ENCODE measurements at places on chromosomes 6 and 20.

DNA sequence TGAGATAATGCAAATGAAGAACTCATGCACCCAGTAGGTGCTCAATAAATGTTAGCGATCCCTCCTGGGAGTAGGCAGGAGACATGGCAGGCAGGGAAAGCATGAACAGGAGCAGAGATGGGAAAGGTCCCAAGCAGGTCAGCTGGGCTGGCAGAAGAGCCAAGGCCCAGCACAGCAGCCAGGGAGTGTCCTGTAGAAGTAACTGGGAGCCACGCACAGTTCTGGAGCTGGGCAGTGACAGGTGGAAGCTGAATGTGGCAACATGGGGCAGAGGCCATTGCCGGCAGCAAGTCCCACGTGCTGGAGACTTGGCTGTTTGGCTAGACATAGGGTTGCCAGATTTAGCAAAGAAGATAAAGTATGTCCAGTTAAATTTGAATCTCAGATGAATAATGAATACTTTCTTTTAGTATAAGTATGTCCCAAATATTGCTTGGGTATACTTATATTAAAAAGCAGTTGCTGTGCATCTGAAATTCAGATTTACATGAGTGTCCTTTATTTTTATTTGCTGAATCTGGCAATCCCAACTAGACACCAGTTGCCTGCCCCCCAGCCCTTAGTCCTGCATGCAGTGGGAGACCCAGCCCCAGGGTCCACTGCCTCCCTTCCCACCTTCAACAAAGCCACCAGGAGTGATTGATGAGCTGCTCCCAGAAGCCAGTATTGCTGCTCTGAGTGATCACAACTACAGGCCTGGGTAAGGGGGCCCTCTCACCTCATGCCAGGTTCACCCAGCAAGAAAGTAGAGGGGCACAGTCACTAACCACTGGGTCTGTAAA is 3.7 kb upstream of the LPIN3 start:
- DNase-seq = no peak

GRCh38 chr6:155436981-155437749 is 18.5 kb downstream of the NOX3 start:
- no peak for DNase-seq

DNA sequence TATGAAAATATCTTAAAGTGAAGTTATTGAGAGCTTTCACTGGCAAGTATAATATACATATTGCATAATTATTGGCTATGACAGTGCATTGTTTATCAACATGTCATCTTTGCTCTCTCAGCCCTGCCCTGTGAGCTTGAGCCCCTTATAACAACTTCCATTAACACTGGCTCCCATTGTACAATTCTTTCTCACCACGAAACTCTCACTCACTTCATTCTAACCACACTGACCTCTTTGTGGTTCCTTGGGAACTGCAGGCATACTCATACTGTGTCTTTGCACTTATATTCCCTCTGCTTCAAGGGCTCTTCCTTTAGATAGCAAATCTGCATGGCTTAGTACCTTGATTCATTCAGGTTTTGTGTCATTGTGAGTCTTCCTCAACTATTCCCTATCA is 411.8 kb downstream of the CDKAL1 start:
- no peak for DNase-seq

DNA sequence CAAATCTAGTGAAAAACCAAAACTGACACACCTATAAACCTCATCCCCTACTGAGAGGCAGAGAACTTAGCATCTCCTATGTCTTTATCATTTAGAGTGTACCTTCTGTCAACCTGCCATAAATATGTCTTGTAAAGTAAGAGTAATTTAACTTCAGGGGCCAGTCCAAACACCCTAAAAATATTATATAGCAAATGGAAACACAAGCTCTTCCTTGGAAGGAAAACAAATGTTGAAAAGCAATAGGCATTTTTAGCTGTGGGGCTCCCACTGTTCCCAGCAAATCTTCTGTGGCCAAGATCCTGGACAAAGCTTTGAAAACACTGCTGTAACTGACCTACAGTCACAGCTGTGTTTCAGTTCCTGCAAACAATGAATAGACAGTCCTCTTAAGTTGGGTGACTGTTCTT is 140.0 kb upstream of the RNF217 start:
- no peak for DNase-seq

DNA sequence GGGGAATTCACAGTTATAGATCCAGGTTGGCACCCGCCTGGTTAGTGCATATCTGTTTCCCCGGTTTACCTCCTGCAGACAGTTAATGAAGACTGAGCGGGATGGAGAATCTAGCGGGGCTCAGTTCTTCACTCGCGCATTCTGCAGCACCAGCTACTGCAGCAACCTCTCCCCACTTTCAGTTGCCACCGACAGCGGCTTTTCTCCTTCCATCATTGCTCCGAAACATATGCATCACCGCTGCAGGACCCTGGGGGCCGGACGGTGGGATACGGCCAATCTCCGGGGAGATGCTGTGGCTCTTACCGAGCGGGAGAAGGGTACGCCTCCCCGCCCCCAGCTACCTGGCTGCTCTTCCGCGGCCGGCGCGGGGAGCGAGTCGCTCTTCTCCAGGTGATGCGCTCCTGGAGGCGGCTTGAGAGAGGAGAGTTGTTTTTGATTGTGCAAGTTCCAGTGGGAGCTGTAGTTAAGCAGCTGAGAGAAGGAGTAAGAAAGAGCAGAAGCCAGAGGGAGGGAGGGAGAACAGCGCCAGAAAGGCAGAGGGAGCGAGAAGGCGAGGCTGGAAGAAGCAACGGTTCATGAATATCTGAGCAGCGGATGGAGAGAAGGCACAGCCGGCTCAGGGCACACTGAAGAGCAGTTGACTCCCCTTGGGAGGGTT is at the start of gene SGK1:
SGK1 (minus strand) TSS at position 642 of the 661 bp plus-strand sequence. CDS start 652 bp downstream, outside the sequence.
- peak; percentile 7 for DNase-seq

GRCh38 chr6:80183019-80183795 is 76.7 kb downstream of the BCKDHB start:
- no peak for DNase-seq

GRCh38 chr6:43013097-43013842 is 476 bp downstream of the MEA1 start:
- no peak for DNase-seq

DNA sequence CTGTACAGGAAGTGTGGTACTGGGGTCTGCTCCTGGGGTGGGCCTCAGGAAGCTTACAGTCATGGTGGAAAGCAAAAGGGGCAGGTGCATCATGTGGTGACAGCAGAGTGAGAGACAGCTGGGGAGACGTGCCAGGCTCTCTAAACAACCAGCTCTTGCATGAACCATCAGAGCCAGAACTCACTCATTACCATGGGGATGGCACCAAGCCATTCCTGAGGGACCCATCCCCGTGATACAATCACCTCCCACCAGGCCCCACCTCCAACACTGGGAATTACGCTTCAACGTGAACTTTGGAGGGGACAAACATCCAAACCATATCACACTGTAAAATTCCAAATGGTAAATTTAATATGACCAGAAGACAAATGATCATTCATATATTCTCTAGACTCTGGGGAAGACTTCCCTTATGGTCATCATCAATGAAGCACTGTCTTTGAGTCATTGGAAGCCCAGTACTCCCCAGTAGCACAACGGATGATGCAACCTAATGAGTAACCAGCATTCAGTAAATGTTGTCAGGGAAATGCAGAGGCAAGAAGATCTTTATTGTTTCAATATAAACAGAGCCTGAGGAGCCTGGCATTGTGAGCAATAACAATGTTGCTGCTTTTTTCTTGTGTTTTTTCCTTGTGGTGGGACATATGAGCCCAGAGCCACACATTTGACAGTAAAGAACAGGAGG is 48.2 kb upstream of the RALY start:
- no peak for DNase-seq

DNA sequence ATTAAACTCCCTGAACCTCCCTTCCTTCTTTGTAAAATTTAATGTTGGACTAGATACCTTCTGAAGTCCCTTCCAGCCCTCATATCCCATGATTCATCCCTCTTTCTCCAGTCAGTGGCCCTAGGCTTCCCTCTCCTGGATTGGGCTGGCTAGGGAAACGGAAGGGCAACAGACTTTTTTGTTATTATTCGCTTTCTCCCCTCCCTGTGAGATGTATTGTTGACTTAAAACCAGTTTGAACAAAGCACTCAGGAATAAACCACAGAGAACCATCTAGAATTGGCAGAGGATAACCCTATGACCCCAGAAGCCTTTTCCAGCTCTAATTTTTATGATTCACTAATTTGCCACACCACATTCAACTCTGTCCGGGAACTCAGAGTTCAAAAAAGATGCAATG is 239.7 kb upstream of the SUPT3H start:
- DNase-seq = no peak

DNA sequence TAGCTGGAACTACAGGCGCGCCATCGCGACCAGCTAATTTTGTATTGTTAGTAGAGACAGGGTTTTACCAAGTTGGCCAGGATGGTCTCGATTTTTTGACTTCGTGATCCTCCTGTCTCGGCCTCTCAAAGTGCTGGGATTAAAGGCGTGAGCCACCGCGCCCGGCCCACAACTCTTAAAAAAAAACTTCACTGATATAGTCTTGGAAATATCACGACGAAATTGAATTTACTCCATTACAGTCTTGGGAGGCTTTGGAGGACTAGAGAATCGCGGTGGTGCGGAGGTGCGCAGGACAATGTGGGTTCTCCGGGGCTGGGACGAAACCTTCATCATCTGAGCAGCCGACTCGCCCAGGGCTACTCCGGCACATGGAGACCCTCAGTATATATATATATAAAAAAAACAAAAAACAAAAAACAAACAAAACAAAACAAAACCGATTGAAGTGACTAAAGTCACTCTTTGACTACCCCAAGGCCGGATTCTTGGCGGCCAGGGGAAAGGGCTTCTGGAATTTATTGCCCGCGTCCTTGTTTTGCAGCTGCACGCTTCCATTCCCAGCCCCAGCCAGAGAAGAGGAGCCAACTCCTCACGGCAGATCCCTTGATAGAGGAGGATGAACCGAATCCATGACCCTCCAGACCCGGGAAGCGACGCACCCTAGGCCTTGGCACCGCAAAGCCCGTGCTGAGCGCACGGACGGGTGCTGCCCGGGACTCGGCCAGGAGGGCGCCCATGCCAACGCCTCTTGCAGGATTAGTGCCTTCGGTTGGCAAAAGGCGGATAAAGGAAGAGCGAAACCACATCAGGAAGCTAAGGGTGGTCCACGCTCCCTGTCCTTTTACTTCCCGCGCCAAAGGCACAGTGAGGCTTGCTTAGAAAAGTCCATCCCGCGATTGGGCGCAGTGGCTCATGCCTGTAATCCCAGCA is 1.7 kb upstream of the GCM2 start:
- no peak for DNase-seq

GRCh38 chr6:79394690-79395089 is 142.5 kb downstream of the LCA5 start:
- DNase-seq = no peak

- DNase-seq = peak; percentile 48
Measured at GRCh38 chr20:36199345-36200257, 36.7 kb upstream of the AAR2 start.

GRCh38 chr6:168103050-168103830 is 24.2 kb upstream of the FRMD1 start:
- no peak for DNase-seq

- no peak for DNase-seq
Measured at GRCh38 chr6:22349051-22349450, 52.2 kb upstream of the PRL start.

DNA sequence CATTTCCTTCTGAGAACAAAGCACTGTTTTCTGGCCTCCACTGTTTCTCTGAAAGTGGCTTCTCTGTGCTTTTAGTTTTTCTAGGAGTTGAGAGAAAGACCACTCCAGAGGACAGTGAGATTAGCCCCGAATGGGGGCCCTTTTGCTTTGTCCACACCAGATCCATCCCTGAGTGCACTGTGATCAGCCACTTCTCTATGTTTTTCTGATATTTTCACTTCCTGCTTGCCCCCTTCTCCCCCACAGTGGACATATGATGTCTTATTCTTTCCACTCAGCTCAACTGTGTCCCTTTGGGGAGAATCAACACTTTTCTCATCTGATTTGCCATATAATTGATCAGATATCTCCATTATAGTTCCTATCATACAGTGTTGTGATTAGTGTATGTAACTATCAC is 35.6 kb upstream of the HIVEP1 start:
- no peak for DNase-seq

DNA sequence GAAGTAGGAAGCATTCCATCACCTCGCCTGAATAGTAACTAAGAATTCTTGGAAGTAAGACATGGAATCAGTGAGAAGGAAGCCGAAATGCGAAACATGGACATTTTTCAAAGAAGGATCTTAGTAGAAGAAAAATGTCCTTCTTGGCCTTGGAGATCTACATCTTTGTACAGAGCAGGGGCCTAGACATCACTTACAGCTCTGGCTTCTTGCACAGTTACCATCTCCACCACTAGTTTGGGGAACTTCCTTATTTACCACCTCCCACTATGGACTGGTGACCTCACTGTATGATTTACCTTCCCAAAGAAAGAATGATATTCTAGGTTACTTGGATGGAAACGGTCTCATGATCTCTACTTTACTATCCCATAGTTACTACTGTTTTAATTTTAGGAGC is 15.7 kb downstream of the CASS4 start:
- DNase-seq = no peak

- peak; percentile 10 for DNase-seq
Measured at GRCh38 chr20:38165089-38165965, at the start of gene TGM2. TGM2 (minus strand) TSS chr20:38165270; CDS start chr20:38165198, 72 bp downstream.

GRCh38 chr6:96075826-96076225 is 60.1 kb downstream of the FUT9 start:
- DNase-seq = no peak

GRCh38 chr6:157255079-157255478 is 68.2 kb downstream of the TMEM242 start:
- DNase-seq = no peak

GRCh38 chr6:122789182-122790027 is at the start of gene SMPDL3A:
SMPDL3A (plus strand) TSS chr6:122789258; CDS start chr6:122789347, 89 bp downstream.
- DNase-seq = no peak

DNA sequence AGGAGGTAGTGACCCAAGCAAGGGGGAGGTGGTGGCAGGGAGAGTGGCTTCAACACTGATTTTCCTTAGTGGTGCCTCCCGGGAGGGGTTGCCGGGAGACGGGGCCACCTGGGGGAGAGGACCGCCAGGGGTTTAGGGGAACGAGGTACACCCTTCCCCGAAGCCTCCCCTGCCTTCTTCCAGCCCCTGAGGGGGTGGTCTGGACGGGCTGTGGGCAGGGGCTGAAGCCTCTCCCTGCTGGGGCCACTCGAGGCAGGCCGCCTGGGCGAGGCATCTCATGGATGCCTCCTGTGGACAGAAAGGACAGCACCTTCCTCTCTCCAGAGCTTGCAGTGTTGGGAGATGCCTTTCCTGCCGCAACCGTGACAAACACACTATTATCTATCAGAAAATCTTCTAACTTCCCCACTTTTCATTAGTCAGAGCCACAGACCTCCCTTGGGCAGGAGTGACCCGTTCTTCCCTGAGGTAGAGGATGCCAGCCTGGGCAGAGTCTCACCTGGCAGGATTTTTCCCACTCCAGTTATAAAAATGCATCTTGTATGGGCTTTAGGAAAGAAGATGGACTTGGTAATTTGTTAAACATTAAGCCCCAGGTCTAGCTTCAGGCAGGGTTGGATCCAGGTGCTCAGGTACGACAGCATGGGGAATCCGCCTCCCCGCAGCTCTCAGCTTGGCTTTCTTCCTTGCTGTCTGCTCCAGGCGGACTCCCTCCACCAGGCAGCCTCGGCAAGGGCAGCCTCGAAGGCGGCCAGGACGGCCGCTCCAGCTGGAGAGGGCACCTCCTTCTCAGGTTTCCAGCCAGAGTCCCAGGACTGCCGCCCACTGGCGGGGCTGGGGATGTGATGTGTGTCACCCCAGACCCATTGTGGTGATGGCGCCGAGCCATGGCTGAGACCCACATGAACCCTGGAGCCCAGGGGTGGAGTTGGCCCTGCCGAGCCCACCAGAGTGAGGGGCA is 11.0 kb downstream of the HRH3 start:
- DNase-seq = no peak

Data from central memory CD4-positive, alpha-beta T cell (primary cell).